Stimulated activated memory B cell treated with anti-CD40 and anti-IgM and Interleukin-4, amounts not matched to agents 10 μg/mL and 1 μg/mL and 100 μg/mL, for 72 hours (primary cell): ENCODE measurements at places on chromosomes 16 and 17.
A peak's percentile ranks its signal among the peaks of the same experiment; 100 is the strongest.

- ATAC-seq: no peak
Observed at GRCh38 chr16:51337662-51338061, 186.6 kb upstream of the SALL1 start.

DNA sequence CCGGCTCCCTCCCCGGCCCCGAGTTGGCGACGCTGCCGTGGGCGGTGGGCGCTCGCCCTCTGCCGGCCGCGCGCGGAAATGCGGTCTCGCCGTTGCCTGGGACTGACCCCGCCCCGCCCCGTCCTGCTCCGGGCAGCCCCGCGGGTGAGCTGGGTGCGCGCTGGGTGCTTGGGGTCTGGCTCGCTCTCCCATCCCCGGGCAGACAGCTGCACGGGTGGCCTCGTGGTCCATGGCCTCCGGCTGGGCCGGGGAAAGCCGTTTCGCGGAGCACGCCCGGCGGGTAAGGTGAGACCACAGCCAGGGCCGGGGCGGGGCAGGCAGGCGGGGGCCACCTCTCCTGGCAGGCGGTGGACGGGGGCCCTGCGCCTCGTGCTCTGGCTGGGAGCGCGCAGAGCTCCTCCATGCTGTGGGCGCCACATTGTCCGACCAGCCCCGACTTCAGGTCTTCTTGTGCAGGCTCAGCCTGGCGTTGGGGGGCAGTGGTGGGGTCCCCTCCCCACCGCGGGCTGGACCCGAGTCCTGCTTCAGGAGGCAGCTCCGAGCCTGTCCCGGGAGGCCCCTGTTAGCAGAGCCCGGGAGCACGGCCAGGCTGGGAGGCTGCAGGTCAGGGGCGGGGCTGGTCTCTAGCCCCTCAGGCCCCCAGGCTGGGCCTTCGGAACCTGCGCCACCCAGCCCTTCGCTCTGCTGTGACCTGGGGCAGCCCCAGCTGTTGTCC, 7.0 kb upstream of the C1QTNF8 start:
- ATAC-seq: peak; percentile 49

GRCh38 chr17:4625181-4625617, 16.3 kb downstream of the ALOX15 start:
- ATAC-seq: no peak

- peak; percentile 68 for ATAC-seq
Observed at GRCh38 chr17:32936894-32937500, 9.0 kb downstream of the TMEM98 start.

DNA sequence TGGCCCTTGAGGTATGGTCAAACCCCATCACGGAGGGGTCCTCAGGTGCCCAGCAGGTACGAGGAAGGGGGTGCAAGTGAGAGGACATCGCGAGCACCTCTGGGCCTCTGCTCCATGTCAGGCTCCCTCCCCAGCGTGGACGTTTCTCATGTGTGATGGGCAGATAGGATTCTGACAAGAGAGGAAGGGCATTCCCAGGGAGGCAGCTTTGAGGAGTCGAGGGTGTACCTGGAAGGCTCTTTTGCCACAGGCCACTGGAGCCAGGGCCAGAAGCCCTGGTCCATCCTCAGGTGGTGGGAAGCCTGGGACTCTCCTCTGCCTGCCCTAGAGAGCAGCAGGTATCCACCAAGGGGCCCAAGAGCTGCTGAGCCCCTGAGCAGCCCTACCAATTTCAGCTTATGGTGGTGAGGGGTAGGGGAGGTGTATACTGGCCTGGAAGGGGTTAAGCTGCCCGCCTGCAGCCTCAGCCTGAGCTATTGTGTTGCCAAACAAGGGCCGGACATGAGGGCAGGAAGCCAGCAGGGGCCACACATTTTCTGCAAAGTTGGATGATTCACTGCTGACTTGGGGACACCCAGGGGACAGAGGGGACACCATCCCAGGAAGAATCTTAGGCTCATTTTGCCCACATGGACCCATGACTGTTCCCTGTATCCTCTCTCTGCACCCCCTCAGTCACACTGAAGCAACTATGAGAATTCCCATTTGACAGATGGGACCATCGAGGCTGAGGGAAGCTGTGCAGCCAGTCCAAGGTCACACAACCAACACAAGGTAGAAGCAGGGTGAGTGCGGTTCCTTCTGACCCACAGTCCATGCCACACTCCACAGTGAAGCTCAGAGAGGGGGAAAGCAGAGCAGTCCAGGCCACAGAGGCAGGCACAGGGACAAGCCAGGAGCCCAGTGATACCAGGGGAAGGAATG, 1.7 kb downstream of the CDH5 start:
- no peak for ATAC-seq

GRCh38 chr16:86297391-86297790, 212.9 kb upstream of the FOXF1 start:
- no peak for ATAC-seq
